ENCODE measurements at places on chromosomes 16 and 17. TPM values are rescaled to one million over a fixed set of nuclear protein-coding genes. Genes with fewer than 3 reads are reported as not detected.

The CMTM4 gene
- 3.3 TPM for total RNA-seq

The HEXIM2 gene
- 6.0 TPM for total RNA-seq

The NOXO1 gene
- not detected for total RNA-seq

The PTGES3L gene
- 3.6 TPM for total RNA-seq

The ARHGDIG gene
- not detected for total RNA-seq

The MPP3 gene
- not detected for total RNA-seq

The SLC13A2 gene
- not detected for total RNA-seq

The KLHL10 gene
- 0.12 TPM for total RNA-seq

The ITPRIPL2 gene
- 1.8 TPM for total RNA-seq

The DNAH3 gene
- not detected for total RNA-seq

The ZFP3 gene
- 0.73 TPM for total RNA-seq

The ACSM2B gene
- total RNA-seq, result not detected

The DOC2A gene
- 0.80 TPM for total RNA-seq

The CDH15 gene
- total RNA-seq, result not detected

The ABCA9 gene
- total RNA-seq, result not detected

The RHBDL3 gene
- total RNA-seq, result not detected

The ITGAL gene
- total RNA-seq, result 390 TPM

The MYH3 gene
- total RNA-seq, result 2.0 TPM

The DYNLL2 gene
- 25.5 TPM for total RNA-seq

The CACNA1G gene
- total RNA-seq, result 0.14 TPM

The DHX38 gene
- total RNA-seq, result 119 TPM

The CA5A gene
- total RNA-seq, result not detected

The CNGB1 gene
- 0.51 TPM for total RNA-seq

The CCL11 gene
- not detected for total RNA-seq

The CDYL2 gene
- 42.4 TPM for total RNA-seq

The KRTAP4-4 gene
- not detected for total RNA-seq
